ENCODE measurements at places on chromosomes 7 and 10.

- DNase-seq, result no peak
Measured at GRCh38 chr10:12960334-12960898, 41.1 kb downstream of the CCDC3 start.

DNA sequence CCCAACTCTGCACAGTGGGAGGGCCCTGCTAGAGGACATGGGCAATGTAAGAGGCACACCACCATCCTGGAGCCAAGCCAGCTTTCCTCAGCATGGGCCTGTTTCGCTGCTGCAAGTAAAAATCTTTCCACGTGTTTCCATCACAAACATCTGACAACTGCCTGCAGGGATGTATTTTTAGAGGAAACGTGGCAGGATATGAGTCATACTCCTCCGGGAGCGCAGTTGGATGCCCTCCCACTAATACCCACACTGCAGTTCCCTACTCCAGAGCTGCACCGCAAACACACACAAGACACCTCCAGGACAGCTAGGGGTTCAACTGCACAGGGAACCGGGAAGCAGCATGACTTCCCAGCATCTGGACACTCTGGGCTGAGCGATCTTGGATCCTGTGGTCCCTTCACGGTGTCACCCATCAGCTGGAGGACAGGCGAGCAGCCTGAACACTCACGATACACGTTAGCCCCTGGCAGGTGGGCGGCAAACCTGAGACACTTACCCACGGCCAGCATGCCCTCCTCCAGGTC lies 26.1 kb downstream of the PLAC9 start:
- peak; percentile 35 for DNase-seq

DNA sequence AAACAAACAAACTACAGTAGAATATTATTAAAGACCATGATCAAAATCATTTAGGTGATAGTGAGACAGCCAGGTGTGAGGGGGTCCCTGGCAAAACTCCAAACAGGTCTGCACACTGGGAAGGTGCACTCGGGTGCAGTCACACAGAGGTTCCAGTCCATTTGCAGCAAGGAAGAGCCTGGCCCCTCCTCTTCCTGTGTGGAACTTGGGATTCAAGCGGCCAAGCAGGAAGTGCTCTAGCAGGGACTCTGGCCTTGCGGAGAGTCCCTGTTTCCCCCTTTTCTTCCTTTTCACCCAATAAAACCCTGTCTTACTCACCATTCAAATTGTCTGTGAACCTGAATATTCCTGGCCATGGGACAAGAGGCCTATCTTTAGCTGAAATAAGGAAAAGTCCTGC lies 181.8 kb downstream of the LRRTM3 start:
- no peak for DNase-seq

DNA sequence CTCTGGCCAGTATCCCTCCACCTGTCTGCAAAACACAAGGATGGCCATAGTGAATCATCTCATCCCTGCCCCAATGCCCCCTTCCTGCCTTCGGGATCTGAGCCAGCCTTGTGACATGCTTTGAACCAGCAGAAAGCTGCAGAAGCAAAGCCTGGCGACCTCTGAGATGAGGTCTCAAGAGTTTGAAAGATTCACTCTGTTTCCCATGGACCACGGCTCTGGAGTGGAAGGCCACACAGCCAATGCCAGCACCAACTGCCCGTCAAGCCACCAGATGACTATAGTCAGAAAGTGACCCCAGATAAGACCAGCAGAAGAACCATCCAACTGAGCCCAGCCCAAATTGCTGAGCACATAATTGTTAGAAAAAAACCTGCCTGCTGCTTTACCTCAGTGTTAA lies 193.9 kb upstream of the PPP2R2D start:
- DNase-seq, result no peak

- no peak for DNase-seq
Measured at GRCh38 chr10:69416695-69417094, at the start of gene TACR2. Gene TACR2, minus strand, starts transcription at chr10:69416918. Its CDS starts 595 bp downstream, at chr10:69416323.

DNA sequence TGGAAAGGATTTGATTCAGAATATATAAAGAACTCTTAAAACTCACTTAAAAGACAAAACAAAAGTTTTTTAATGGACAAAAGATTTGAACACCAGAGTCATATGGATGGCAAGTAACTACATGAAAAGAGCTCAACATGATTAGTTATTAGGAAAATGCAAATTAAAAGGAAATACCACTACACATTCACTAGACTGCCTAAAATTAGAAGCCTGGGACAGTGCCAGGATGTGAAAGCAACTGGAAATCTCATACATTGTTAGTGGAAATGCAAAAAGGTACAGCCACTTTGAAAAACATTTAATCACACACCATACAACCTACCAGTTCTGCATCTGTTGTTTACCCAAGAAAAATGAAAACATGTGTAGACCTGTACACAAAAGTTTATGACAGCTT lies 48.8 kb downstream of the RALA start:
- no peak for DNase-seq

GRCh38 chr10:93236393-93237040 lies 162.8 kb downstream of the CYP26A1 start:
- DNase-seq, result no peak

DNA sequence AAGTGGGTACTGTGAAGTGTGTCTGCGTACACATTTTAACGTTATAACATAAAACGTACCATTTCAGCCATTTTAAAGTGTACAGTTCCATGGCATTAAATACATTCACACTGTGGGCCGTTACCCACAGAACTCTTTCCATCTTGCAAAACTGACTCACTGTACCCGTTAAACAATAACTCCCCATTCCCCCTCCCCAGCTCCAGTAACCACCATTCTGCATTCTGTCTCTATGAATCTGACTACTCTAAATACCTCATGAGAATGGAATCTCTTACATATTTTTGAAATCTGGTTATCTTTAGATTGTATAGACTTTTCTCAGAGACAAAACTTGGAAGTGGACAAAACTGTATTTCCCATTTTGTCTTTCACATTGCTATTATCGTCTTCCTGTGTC lies 9.3 kb downstream of the ARL3 start:
- no peak for DNase-seq

GRCh38 chr10:61758433-61758832 lies 95.7 kb downstream of the CABCOCO1 start:
- no peak for DNase-seq

DNA sequence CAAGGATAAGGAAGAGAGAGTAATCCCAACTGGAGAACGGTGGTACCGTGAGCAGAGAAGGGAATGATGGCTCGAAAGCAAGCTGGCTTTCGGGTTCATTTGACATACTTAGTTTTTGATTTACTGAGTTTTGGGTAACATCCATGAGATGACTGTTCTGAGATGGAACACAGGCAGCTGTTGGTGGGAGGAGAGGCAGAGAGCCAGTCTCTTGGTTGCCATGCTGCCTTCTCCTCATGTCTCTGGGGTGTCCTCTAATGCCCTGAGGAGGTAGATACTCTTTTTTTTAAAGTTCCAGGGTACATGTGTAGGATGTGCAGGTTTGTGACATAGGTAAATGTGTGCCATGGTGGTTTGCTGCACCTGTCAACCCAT lies 76.4 kb upstream of the NRP1 start:
- no peak for DNase-seq

DNA sequence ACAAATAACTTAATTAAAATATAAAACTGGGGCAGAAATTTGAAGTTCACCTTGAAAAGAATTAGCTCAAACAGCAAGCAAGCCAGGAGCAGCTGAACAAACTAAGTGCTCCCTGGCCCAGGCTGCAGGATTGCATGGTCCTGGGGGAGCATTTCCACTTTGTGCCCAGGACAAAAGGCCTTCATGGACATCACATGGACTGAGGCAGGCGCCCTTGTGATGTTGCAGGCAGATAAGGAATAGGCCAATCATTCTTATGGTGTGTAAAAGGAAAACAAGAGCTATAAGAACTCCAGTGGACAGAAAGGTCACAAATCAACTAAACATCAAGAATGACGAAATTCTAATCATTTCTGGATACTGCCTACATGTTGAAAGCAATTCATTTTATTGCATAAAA lies 17.5 kb upstream of the TECTB start:
- DNase-seq, result no peak

DNA sequence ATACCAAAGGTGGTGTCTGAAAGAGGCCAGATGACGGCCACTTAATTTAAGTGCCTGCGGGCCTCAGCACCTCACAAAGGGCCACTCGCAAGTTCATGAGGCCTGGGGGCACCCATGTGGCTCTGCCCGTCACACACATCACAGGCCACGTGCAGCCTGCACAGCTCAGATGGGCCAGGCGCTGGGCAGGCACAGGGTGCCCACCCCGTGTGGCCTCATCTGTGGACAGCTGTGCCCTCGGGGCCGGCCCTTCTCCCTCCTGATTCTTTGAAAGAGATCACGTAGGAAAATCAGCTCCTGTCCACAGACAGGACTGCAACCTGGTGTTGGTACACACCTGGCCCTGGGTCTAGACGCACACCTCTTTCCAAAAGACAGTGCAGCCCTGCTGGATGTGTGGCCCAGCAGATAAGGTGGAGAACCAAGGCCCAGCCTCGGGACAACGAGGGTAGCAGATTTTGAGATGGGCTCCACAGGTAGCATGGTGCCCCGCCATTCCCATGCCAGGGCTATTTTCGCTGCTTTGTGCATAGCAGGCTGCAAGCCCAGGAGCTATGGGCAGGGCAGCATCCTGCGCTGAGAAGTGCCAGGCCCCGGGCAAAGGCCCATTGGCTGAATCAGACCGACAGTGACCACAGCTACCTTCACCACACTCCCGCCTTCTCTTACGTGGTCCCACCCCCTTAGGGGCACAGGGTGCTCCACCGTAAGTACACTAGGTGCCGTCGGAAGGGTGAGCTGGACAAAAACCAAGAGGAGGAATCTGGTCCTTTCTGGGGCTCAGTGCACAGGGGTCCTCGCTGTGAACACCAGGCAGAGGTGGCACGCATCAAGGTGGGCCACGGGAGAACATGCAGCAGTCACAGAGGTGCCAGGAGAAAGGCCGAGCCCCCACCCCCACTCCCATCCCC lies 124.5 kb downstream of the EBF3 start:
- DNase-seq, result no peak

- DNase-seq, result no peak
Measured at GRCh38 chr7:121267612-121268011, 61.2 kb upstream of the WNT16 start.

DNA sequence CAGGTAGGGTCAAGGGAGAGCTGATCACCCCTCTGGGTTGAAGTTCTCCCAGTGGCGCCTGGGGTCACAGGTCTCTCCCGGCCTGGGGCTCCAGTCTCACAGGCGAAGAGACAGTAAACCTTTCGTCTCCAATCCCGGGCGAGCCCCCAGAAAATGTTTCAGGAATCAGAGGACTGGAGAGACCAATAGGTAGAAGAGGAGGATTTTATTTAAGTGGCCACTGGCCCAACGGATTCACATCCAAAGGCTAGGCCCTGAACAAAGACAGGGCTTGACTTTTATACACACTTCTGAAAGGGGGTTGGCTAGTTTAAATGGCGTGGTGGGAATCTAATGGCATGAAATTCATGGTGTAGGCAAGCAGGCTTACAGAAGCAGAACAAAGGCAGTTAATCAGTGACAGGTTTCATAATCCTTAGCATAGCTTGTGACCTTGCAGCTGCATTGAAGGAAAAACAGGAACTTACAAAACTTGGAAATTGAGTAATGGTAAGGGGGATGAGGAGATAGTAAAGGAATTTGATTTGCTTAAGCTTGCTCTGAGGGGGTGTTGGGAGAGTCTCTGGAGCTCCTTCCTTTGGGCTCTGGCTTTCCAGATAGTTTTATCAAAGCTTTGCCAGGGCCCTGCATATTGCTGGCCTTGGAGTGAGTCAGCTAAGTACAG lies 105.5 kb downstream of the TRIM24 start:
- peak; percentile 63 for DNase-seq

- no peak for DNase-seq
Measured at GRCh38 chr10:92907280-92907679, 59.0 kb downstream of the EXOC6 start.

DNA sequence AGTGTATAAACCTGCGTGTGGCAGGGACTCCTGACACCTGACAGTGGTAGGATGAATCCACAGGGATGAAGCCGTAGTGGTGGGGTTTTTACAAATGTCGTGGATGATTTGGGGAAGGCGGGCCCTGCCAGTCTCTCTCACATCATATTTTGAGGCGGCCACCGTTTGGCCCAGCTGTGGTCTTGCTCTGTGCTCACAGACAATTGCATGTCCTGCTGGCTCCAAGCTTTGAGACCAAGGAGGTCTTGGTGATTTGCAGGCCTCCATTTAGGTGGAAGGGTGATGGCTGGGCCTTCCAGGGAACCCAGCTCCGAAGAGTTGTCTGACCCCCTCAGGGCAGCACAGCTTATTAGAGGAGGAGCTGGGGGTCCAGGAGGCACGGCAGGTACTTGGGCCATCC lies 151.1 kb upstream of the SHH start:
- no peak for DNase-seq

GRCh38 chr7:92953657-92954056 lies 117.3 kb upstream of the CDK6 start:
- DNase-seq, result no peak

DNA sequence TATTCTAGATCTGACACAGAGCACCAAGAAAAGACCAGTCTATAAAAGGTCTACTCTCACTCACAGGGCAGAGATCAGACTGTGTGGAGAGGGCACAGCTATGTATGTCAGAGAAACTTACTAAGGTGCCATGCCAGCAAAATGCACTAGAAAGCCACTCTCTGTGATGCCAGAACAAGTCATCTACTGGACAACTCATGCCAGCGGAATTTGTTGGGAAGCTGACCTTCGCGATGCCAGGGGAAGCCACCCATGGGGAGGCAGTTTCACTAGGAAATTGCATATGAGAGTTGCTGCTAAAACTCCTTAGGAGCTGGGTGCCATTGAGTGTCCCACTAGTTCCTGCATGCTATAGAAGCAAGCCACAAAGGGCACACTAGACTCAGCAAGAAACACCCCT lies 58.5 kb downstream of the MICU1 start:
- DNase-seq, result peak; percentile 7

GRCh38 chr10:31341552-31341951 lies 22.5 kb downstream of the ZEB1 start:
- DNase-seq, result no peak

GRCh38 chr10:87603196-87603595 lies 56.5 kb upstream of the PAPSS2 start:
- no peak for DNase-seq

DNA sequence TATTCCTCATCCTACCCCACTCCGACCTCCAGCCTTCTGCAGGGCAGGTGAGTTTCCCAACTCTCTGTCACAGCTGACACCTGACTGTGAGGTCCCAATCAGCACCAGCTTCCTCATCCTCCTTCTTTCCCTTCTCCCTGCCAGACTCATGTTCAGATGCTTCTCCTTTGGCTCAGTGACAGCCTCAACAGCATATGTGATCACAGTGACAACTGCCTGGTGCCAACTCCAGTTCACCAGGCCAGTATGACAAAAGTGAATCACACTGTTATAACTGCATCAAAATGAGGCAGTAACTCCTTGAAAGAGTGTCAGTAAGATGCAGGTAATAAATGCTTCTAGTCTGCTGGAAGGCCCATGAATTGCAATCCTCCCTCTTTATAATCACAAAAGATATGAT lies 46.8 kb upstream of the NFE2L3 start:
- peak; percentile 74 for DNase-seq

DNA sequence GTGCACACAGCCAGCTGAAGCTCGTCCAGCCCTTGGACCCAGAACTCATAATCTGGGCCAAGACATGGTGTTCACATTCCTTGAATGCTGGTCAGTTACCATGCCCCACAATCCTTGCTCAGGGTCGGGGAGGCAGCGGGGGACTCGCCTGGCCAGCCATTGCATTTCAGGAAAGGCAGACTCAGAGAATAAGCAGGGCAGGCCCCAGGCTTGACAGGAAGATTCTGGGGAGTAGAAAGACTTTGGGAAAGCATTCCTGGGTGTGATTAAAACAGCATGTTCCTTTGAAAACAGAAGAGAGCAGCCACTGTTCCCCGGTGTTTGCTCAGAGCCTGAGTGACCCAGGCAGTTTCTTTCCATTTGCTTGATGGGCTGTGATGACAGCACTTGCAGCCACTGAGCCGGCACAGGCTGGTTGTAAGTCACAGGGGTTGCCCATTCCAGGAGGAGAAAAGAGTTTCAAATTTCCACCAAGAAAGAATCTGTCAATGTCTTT lies 473.7 kb downstream of the TYW1 start:
- DNase-seq, result no peak

Measured in CD14-positive monocyte (primary cell).